ENCODE measurements at places on chromosomes 6 and 20.

GRCh38 chr20:3430376-3431069 is 23.1 kb upstream of the DNAAF9 start:
- no peak for DNase-seq

DNA sequence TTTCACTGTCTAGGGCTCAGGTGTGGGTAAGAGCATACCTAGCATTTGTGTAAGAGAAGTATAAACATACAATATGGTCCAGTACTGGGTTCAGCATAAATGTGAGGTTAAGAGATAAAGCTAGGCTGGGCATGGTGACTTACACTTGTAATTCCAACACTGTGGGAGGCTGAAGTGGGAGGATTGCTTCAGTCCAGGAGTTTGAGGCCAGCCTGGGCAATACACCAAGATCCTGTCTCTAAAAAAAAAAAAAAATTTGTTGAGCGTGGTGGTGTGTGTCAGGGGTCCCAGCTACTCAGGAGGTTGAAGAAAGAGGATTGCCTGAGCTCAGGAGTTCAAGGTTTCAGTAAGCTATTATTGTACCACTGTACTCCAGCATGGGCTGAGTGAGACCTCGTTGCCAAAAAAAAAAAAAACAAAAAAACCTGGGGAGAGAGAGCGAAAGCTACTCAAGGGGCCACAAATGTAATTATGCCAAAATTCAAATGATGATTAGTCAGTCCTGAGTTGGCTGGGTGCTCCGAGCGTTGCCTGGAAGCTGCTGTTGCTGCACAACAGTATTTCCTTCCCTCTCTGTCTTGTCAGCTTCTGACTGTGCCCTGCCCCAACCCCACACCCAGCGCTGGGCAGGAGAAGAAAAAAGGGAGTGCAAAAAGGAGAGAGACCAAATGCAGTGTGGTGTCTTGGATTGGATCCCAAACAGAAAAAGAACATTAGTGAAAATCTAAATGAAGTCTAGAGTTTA is 24.0 kb downstream of the CMTR1 start:
- no peak for DNase-seq

DNA sequence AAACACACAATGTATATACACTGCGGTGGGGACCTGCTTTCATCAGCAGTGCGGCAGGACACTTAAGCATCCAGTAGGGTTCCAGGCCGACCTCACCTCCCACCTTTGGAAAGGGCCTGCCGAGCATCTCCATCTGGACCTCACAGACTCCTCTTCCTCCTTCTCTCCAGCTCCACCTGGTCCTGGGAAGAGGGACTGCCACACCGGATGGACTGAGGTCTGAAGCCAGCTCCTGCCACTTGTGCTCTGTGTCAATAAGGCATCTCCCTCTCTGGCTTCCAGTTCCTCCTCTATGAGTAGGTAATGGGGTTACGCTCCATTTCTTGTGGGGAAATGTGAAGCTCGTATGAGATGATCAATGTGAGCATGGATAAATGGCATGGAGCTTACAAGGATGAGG is 19.1 kb upstream of the NNAT start:
- DNase-seq: no peak

DNA sequence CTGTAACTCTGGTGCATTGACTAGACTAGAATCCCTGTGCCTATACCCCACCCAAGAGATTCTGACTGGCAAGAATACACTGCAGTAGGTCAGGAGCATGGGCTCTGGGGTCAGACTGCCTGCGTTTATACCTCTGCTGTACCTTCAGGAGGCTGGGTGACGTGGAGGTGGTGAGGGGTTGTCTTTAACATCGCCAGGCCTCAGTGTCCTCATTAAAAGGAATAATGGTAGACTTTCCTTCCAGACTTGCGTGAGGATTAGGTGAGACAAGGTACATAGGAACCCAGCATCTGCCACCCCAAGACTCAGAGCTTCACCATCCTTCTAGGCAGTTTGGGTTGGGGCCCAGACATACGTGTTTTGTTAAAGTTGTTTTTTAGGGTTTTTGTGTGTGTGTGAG is 44.3 kb downstream of the TM9SF4 start:
- no peak for DNase-seq

DNA sequence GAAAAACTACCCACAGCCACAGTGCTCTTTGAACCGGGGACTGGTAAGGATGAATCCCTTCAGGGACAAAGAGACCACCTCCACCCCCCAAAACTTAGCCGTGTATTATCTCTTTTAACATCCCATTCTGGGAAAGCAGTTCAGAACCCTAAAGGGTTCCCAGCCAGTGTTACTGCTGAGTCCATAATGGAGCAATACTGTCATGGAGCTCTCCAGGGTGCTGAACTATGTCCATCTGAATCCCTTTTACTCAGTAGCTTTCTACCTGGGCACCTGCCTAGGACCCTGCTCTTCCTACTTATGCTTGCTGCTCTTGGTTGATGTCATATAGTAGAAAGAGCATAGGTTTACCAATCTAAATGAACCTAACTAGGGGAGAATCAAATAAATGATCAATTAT is 22.3 kb upstream of the SAYSD1 start:
- peak; percentile 71 for DNase-seq

GRCh38 chr20:20950620-20951019 is 155.5 kb downstream of the LINC00237 start:
- no peak for DNase-seq

GRCh38 chr6:87742106-87742505 is 40.1 kb upstream of the AKIRIN2 start:
- no peak for DNase-seq

GRCh38 chr6:53854843-53855567 is 60.2 kb downstream of the LRRC1 start:
- DNase-seq: no peak

DNA sequence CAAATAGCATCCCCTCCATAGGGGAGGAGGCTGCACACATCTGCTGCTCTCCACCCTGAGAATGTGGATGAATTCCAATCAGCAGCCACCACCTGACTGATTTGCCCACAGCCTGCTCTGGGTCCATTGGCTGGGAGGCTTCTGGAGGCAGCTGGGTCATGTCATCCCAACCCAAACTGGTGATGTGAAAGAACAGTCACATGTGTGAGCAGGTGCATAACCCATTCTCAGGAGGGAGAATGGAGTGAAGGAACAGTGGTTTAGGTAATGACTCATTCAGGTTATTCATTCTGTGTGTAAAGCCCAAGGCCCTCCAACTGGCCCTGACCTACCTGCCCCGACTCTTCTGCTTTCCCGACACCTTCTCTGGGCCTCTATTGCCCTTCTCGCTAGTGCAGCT is 90.9 kb upstream of the GCM1 start:
- DNase-seq: no peak

DNA sequence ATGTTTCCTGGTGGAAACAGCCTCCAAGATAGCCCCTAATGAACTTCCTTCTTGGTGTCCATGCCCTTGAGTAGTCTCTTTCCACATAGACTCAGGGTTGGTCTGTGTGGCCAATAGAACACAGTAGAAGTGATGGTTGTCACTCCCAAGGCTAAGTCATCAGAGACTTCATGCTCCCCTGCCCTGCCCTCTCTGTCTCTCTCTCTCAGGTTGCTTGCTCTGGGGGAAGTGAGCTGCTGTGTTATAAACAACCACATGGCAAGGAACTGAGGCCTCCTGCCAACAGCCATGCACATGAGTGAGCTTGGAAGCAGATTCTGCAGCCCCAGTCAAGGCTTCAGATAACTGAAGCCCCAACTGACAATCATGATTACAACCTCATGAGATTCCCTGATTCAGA is 85.3 kb upstream of the SLC22A16 start:
- no peak for DNase-seq

GRCh38 chr6:125835221-125835744 is 44.5 kb downstream of the NCOA7 start:
- DNase-seq: no peak

- DNase-seq: peak; percentile 81
These were observed 295.5 kb upstream of the HS3ST5 start for GRCh38 chr6:114638341-114638740.

GRCh38 chr6:137339929-137340559 is 120.9 kb upstream of the IFNGR1 start:
- no peak for DNase-seq

GRCh38 chr6:109897025-109897424 is 81.1 kb upstream of the GPR6 start:
- no peak for DNase-seq
